ENCODE measurements at places on chromosomes 1 and 21.

DNA sequence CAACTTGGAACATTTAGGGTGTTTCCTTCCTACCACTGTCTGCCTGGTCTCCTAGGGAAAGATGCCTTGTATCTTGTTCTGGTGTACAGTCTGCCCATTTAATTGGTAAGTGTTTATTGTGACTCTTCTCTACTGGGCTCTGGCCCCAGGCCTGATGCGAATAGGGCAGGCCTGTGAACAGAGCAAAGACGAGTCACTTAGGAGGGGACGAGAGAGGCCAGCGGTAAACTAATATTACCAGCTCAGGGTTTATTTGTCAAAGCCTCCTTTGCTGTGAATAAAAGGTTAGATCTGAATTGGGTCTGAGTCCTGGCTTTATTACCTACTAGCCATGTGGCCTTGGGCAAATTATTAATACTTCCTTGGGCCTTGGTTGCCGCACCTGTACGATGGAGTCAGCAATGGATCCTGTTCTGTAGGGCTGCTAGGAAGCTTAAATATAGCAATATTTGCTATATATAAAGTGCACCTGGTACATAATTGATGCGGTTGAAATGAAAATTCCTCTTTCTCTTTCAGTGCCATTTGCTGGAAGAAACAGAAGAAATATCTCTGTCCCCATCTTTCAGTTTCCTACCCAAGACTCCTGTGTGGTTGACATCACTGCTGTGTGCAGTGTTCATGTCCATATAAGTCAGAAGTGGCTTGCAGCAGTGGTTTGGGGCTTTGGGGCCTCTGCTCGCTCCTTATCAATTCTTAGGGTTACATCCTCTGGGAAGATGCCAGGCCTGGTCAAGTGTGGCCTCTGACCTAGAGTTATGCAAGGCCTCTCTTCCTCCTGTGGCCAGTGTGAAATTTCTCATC, 32.4 kb downstream of the MAPKAPK2 start:
- DNase-seq, result peak; percentile 85

DNA sequence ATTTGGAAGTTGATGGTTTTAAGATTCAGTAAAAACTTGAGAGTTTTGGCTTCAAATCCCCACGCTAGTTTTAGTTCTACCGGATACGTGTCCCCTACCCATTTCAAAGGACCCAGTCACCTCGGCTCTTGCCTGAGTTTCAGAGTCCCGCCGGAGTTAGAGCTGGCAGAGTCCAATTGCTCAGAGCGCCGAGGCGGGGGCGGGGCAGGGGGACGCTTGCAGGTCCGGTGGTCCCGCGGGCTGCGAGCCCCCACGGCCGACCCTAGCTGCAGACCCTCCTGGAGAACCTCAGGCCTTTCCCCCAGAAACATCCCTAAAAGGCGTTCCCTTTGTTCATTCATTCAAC, 765 bp upstream of the VPS45 start:
- no peak for DNase-seq

DNA sequence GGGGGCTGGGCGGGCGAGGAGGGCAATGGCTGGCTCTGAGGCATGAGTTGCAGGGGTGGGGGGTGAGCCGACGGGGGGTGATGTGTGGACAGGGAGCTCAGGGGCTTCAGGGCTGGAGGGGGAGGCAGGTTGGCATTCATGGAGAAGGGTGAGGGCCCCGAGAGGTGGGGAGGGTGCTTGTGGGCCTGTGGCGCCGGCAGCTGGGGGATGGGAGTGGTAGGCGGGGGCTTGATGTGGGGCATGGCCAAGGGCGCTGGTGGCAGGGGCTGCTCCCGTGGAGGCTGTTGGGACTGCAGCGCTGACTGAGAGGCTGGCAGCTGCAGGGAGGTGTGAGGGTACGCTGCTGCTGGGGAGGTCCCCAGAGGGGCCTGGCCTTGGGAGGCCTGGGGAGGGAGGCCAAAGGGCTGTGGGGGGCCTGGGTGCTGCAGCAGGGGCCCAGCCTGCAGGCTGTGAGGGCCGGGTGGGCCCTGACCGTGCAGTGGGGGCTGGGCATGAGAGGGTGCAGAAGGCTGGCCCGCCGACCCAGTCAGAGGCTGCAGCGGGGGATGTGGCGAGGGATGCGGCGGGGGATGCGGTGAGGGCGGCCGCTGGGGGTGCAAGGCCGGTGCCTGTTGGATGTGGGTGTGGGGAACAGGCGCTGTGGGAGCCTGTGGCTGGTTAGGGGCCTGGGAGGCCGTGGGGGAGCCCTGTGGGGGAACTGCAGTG, 42.7 kb downstream of the SLC45A1 start:
- no peak for DNase-seq

GRCh38 chr21:38984568-38984967, 178.8 kb downstream of the ETS2 start:
- DNase-seq, result peak; percentile 88

GRCh38 chr1:15107058-15107687, 46.4 kb upstream of the TMEM51 start:
- no peak for DNase-seq

DNA sequence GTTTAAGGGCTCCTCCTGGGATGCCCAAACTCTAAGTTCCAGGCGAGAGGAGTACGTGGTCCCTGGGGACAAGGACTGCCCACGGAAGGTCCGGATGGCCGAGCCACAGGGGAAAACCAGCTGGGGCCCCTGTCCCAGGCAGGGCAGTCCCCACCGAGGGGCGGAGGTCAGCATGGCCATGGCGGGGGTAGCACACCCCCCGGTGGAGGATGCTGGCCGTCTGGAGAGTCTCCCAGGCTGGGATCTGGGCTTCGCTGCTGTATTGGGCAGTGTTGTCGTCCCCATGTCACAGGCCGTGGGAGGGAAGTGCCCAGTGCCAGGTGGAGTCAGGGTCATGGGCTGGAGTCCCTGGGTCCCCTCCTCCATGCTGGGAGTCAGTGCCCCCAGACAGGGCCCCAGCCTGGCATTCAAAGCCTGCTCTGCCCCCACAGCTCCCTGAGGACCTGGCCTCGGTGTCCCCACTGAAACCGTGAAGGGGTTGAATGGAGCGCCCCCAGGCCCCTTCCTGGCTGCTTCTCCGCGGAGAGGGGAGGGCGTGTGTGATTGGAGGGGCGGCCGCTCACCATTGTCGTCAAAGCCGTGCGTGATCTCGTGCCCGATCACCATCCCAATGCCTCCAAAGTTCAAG, 6.8 kb downstream of the PRXL2B start:
- DNase-seq, result no peak

- peak; percentile 89 for DNase-seq
These were observed 3.1 kb upstream of the P3R3URF start for GRCh38 chr1:46179138-46180081.

DNA sequence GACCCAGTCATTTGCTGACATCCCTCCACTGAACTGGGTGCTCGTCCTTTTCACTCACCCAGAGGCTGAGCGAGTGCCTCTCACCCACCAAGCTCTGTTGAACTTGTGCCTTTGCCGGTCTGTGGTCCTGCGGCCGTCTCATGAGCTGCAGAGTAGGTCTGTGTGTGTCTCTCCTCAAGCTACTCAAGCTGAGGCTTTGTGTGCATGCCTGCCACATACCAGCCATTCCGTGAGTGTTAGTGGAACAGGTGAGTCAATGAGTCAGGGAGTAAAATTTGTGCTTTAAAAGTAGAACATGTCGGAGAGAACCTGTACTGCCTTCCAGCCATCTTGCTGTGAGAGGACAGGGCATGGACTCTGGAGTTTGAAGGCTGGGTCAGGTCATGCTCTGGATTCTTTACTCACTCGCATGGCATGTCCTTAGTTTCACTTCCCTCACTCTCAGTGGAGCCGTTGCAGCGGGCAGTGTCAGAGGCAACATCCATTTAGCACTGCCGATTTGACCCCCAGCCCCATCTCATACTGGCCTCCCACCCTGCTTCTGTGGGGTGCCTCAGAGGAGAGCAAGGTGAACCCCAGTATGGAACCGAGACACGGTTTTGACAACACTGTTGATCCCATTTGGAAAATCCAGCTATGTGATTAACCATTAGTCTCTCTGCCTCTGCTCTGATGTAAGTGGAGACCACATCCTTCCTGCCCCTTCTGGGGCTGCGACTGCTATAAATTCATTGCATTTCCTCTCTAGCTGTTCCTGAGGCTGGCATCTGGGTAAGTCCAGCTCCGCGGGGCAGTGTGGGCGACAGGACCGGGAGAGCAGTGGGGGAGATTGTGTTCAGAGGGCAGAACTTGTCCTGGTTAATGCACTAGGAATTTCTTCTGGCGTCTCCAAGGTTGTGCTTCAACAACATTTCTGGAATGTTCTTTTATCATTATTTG, at the start of gene NLRP3:
TSS of gene NLRP3 (plus strand) at position 751 of the 939 bp plus-strand sequence. CDS start 2,628 bp downstream, outside the sequence.
- peak; percentile 86 for DNase-seq

- DNase-seq, result no peak
These were observed 100.5 kb upstream of the HMGB4 start for GRCh38 chr1:33763406-33763805.

GRCh38 chr1:21298981-21299391, 8.7 kb upstream of the ECE1 start:
- DNase-seq, result no peak

DNA sequence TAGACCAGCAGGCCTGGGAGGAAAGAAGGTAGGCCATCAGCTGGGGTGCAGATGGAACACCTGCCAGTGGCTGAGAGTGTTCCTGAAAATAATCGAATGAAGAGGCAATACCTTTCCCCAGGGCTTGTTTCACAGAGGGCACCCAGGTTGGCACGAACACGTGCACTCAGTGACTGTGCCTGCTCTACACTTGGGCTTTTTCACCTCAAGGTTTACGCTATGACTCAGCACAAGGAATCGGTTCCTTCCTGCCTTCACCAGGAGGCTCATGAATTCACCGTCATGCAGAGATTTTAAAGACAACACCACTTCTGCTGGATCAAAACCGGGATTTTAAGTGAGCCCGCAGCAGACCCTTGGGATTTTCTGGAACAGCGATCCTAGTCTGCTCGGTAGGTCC, 118.5 kb upstream of the ADAR start:
- DNase-seq, result peak; percentile 34

GRCh38 chr1:42679364-42679983, 2.7 kb upstream of the YBX1 start:
- DNase-seq, result no peak

DNA sequence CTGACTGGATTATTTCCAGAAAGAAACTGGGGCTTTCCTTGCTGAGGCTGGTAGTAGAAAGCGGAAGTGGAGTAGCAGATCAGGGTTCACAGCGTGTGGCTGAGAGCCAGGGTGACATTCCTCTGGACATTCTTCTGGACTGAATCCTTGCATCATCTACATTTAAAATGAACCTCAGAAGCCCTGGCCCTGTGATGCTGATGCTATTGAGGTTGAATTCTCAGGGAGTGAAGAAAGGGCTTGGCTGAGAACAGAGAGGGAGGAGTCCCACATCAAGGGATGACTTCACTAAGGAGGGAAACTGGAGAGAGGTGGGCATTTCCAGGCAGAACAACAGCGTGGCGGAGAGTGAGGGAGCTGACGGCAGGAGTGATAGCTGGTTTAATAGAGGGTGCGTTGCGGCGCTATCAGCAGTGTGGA, 102.3 kb upstream of the LMO4 start:
- peak; percentile 52 for DNase-seq

Measured in hematopoietic multipotent progenitor cell treated with erythropoietin and hydrocortisone succinate and interleukin-3 and kit ligand, for 4 days (in vitro differentiated cells).